SIG-M5 (cell line): ENCODE measurements at places on chromosomes 11 and 22.
A peak's percentile ranks its signal among the peaks of the same experiment; 100 is the strongest.

GRCh38 chr11:1200611-1201191, 22.2 kb upstream of the MUC5B start:
- no peak for DNase-seq

- DNase-seq: no peak
Measured at GRCh38 chr22:24159650-24160049, 21.6 kb upstream of the SUSD2 start.

DNA sequence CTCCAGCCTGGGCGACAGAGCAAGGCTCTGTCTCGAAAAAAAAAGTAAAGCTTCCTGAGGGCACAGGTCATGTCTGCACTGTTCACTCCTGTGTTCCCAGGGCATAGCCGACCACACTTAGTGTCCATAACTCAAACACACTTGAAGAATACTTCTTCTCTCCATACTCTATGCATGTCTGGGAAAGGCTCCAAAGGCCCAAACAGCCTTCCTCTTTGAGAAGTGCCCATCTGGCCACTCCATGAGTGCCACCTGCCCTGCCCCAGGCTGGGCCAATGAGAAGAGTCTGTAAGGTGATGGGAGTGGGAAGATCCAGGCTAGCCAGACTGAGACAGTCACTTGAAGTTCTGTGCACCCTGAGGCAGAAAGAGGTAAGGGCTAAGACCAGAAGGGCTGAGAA, 24.7 kb downstream of the DGCR2 start:
- no peak for DNase-seq

- DNase-seq: no peak
Measured at GRCh38 chr11:39435641-39436040, 2023.8 kb downstream of the LRRC4C start.

DNA sequence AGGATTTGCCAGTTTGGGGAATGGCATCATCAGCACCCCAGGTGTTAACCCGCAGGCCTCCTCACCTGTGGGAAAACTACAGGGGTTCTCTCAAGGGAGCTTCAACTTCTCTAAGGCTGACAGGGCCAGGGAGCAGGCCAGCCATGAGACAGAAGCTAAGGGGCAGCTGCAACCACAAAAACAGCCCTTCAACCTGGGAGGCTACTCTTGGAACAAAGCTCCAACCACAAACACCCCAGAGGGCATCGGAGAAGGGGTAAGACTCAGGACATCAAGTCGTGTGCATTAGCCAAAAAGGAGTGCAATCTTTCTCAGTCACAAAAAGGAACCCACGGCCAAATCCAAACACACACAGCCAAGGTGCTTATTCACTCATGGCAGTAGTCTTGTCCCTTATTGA, 103.0 kb downstream of the PLEKHA7 start:
- DNase-seq: no peak

DNA sequence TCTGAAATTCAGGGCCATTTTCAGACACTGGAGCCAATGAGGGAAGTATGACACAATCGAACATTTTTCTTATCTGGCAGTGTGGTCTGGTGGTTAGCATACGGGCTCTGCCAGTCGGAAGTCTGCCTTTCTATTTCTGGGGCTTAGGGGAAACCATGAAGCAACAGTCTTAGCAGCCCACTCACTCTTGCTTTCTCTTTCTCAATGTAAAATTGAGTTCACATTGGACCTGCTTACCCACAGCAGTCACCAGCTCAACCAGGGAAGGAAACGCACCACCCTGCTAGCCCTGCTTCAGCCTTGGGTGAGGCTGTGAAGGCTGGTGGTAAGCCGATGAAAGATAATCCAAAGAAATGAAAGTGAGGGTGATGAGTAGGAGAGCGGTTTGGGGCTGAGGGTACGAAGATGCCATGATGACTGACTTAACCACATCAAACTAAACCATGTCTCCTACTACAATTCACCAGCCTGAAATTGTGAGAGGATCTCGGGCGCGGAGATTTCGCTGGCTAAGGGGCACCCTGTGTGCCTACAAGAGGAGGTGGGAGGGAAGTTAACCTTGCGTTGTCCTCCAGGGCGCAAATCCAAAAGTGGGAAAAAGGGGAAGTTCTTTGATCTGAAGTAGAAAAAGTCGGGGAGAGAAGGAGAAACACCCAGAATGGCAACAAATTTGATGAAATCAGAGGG, 2.0 kb upstream of the LMO2 start:
- peak; percentile 98 for DNase-seq

GRCh38 chr11:70780246-70780535, 381.9 kb downstream of the CTTN start:
- DNase-seq: no peak

GRCh38 chr11:32069361-32070058, 21.4 kb upstream of the RCN1 start:
- DNase-seq: no peak

- DNase-seq: no peak
Measured at GRCh38 chr22:24095826-24096757, 85.0 kb downstream of the CABIN1 start.

DNA sequence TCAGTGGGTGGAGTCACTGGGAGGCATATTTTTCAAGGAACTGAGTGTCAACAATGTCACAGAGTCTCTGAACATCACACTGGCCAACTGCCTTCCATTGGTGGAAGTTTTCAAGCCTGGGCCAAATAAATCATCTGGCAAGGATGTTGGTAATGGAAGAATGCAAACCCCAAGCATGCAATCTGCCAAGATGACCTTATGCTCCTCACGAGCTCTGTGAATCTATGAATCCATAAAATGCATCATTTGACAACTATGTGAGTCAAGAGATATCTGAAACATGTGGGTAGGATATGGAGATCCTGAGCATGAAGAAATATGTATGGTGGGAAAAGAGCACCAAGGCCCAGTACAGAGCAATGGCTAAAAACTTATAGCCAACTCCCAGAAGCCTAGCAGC, 122.2 kb downstream of the PLEKHA7 start:
- DNase-seq: no peak

DNA sequence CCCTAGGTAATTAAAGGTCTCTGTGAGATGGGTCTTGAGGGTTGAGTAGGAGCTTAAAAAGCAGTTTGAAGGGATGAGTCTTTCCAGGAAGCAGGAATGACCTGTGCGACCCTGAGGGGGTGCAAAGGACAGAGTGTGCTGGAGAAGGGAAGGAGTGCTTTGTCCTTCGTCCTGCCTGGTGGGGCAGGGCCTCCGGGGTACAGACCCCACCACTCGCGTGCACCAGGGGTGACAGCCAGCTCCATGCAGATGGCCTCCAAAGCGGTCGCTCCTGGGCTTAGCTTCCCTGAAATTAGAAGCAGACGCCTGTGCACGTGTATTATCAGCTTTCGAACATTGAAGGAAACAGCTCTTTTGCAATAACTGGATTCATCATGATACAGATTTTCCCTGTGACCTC, 959.8 kb downstream of the BRD1 start:
- DNase-seq: no peak

DNA sequence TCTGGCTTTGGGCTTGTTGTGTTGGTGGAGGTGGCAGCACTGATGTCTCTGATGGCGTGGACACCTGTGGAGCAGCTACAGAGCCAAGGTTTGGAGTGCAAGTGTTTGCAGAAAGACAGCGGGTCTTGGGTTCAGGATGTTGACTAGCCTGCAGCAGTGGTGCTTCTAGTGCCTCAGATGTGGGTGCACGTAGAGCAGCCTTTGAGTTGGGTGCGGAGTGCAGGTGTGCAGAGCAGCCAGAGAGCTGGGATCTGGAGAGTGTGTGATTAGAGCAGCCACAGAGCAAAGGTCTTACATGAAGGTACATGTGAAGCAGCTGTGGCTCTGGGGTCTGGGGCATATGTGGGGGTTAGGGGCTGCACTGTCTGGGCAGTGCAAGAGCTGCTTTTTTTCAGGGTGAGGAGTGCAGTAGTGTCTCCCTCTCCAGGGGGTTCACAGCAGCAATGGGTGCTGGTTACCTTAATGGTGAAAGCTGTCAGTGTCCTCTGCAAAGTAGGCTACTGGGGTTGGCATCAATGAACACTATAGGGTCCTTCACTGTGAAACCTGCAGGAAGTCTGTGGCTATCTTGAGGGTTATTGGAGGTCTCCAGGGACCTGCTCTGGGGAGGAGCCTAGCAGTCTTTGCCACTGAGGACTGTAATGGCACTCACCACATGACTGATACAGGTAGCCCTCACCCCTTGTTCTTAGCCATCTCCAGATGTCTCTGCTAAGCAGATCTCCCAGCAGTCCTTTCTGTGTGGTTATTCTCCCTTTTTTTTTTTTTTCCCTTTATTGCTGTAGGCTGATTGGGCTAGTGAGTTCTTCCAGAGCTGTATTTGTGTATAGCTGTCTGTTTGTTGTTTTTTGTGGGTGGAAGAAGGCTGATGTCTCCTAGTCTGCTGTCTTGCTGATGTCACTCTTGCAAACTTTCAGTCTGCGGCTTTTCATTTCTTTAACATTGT, 14.3 kb downstream of the BIRC2 start:
- no peak for DNase-seq

DNA sequence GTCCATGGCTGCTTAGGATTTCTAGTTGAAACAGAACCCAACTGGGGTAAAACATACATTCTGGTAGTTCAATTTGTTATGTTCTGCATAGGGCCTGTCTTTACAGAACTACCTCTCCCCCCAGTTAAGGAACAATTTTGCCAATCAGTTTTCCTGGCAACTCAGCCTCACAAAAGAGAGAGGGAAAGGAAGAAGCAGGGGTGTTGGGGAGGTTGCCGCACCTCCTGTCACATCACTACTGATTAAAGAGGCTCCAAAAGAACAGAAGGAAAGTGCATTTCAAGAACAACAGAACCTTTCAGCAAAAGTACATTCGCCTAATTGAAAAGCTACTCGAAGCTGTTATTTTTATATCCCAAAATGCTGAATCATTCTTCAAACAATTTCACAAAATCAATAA, 217.6 kb downstream of the CADM1 start:
- no peak for DNase-seq
